Left lung (tissue), 14 donors: ENCODE measurements at places on chromosomes 3 and 15. TPM values are rescaled to one million over a fixed set of nuclear protein-coding genes. Genes with fewer than 3 reads are reported as not detected.

TEX55 gene
- not detected for total RNA-seq

PLCH1 gene
- total RNA-seq = 9.6 TPM

GLDN gene
- total RNA-seq = 58.6 TPM

PLS1 gene
- total RNA-seq = 24.1 TPM

CALML4 gene
- 10.8 TPM for total RNA-seq

AP3B2 gene
- total RNA-seq = 0.82 TPM

SLC2A2 gene
- total RNA-seq = not detected

DNA sequence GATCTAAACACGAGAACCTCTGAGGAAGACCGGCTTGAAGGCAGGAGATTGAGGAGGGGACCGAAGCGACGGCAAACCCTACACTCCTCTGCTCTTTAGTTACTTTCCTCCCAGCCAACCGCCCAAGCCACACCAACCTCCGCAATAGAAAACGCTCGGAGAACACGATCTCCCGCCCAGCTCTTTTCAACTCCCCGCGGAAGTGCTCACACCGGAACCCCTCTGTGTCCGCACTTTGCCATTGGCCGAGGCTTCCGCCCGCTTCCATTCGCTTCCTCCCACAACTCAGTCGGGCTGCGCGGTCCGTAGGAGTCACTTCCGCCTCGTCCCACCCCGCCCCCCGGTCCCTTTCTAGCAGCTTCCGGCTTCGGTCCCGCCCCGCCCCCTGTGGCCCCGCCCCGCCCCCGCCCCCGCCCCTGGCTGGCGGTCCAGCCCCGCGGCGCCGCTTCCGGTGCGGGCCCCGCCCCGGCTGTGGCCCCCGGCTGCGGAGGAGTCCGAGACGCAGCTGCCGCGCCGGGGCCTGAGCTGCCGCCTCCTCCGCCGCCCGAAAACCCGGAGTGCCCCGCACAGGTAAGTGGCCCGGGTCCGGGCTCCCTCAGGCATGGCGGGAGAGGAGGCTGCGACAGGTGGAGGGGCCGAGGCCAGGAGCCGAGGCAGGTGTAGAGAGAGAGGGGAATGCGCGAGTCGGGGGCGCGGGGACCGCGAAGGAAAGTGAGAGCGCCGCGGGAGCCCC, at the start of gene ARID3B:
Gene ARID3B, plus strand, starts transcription at position 460 of the 733 bp plus-strand sequence. CDS start 2,717 bp downstream, outside the sequence.
- DNase-seq = peak; percentile 98

DNA sequence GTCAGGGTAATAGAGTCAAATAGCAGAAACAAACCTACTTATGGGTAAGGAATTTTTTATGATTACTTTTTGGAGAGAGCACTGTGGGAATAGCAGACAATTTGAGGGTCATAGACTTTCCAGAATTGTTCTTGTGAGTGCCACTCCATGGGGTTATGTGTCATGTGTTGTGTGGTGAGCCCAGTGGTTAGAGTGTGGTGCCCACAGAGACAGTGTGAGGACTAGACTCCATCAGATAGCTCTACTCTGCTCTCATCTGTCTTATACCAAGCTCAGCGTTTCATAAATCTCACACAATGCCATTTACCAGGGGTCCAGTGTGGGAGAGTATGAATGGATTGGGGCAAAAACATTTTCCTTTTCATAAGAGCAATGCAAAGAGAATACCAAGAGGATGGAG, 188.9 kb downstream of the AGBL1 start:
- no peak for DNase-seq

DNA sequence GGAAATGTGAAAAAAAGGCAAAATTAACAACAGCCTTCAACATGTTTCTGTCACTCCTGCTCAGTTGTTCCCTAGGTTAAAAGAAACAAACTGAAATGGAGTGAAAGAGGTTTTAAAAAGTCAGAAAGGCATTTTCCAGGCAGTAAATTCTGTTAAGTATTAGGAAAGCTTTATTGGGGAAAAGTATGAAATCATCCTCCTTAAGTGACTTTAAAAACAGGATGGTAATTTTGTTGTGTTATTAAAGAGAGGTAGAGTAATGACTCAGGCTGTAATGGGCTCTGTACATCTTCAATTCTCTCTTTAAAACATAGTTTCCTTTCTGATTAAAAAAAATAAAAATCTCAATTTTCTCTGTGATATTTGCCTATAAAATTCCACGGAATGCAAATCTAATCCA, 81.1 kb downstream of the OTOL1 start:
- DNase-seq = no peak

GRCh38 chr3:16759227-16759903, 125.4 kb upstream of the PLCL2 start:
- no peak for DNase-seq

DNA sequence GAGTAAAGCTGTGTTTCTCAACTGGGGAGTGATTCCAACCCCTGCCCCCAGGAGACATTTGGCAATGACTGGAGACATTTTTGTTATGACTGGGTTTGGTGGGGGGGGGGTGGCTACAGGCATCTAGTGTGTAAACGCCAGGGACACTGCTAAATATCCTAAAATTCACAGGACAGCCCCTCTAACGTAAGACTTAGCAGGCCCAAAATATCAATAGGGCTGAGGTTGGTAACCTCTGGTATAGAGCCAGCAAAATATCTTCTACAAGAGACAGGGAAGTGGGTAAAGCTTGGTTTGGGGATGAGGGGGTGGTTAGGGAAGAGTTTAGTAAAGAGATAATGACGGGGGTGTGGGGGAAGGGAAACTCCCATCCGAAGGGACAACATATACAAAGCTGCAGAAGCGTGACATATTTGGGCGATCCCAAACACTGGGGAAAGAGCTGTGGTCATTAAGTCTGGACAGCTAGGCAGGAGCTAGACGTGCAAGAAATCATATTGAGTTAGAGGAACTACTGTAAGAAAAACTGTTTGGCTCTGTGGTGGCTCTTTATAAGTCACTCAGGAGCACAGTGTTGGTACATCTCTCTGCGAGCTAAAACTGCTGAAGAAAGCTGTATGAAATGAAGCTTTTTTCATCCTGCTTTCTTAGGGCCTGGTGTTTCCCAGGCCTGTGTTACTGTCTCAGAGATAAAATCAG, 697 bp upstream of the TRIM69 start:
- no peak for DNase-seq

DNA sequence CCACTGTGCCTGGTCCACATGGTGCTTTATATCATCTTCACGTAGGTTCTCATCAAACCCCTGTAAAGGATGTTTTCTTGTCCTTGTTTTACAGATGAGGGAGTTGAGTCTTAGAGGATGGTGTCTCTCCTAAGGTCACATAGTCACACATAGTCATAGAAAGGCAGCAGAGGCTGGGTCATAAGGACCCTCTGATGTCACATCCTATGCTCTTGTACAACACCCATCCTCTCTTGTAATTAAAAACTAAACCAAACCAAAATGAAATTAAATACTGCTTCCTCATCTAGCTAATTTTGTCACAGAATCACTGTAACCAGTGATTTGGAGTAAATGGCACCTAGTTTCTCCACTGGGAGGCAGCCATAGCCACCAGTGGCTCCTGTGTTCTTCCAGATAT, 21.8 kb upstream of the ATP1B3 start:
- DNase-seq = no peak

DNA sequence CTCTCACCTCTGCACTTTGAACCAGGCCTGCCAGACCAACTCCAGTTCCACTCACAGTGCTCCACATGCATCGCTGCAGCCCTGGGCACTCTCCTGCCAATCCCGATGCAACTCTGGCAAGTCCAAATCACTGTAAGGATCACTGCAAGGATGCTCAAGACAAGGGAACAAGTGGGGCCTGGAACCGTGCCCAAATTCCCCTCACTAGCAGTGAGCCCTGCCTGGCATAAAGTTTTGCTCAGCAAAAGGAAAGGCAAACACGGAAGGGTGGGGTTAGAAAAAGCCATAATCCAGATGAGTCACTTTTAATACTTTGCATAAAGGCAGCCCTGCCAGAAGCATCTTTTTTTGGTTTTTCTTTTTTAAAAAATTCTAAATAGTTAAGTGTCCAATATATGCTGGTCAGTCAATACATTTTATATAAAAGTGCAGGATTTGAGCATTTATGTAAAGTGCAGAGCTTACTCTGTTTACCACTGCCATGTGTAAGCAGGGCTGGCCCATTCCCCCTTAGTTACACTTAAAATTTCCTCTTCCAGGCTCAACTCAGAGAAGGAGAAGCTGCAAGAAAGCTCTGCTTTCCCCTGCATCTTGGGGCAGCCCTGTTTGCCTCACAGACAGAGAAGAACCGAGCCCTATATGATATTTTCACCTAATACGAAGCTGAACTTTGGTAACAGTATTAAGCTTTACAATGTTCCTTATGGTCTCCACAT, 102.2 kb downstream of the CD47 start:
- peak; percentile 81 for DNase-seq

DNA sequence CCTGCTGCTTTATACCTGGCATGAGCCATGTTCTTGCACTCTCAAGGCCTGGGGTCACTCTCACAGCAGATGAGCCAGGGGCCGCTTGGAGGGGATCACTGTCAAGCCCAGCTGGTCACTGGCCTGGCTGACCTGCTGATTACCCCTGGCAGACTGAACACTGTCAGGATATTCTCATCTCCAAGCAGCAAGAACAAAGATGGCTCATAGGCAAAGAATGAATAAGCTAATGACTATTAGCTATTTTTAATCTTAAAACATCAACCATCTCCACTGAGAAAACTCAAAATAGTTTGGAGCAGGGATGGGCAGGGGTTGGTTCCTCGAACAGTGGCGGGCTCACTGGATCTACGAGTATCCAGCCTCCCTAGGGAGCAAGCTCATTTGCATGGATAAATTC, 64.4 kb upstream of the ACAN start:
- no peak for DNase-seq

- no peak for DNase-seq
Observed at GRCh38 chr3:13772321-13772745, 107.5 kb downstream of the WNT7A start.

DNA sequence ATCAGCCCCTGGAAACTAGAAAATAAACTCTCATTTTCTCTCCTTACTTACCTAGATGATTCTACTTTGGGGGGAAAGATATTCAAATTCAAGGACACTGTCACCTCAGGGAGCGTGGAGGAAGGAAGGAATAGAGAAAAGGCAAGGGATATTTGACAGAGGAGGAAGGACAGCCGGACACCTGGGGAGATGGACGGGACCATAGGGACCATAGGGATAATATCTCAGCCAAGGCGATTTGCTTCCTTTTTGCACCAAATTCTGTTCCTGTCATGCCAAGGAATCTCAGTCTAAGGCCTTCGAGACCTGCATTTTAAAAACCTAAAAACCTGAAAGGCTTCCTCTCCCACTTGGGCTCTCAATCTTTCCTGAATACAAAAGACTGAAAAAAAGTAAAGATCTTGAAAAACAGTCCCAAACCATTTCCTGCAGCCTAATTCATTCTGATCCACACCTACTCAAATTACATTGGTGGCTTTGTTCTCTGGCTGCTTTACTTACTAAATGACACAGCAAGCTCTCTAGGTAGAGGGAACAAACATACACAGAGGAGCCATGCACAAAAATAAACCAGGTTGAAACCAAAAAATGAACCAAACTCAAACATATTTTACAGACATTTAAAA, 73.9 kb upstream of the SLC24A5 start:
- no peak for DNase-seq

DNA sequence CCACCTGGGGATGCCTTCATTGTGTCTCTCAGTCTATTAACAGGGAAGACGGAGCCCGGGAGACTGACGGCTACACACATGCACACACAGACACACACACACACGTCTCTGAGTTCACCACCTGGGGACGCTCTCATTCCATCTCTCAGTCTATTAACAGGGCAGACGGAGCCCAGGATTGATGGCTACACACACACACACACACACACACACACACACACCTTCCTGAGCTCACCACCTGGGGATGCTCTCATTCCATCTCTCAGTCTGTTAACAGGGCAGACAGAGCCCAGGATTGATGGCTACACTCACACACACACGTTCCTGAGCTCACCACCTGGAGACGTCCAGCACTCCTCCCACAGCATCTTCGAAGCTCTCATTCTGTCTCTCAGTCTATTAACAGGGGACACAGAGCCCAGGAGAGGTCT, 143.9 kb downstream of the OR4M2 start:
- no peak for DNase-seq

- DNase-seq = no peak
Observed at GRCh38 chr3:137766041-137766875, 2.1 kb downstream of the SOX14 start.

- no peak for DNase-seq
Observed at GRCh38 chr3:150319900-150320299, 88.2 kb upstream of the TSC22D2 start.

DNA sequence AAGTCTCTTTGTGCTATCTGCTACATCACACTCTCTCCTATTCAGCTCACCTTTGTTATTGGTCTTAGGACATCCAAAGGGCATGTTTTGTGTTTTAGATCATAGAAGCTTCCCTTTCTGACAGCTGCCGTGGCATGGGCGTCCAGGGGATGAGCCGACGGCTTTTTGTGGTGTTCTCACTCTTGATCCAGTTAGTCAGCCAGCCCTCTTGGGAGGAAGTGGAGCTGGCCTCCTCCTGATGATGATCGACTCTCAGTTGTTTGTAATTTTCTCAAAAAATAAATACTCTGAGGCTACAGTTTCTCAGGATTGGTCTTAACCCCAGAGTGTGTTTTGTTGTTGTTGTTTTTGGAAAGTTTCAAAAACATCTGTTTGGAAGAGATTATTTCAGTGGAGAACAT, 34.4 kb downstream of the BOC start:
- DNase-seq = peak; percentile 30

- DNase-seq = no peak
Observed at GRCh38 chr3:34248352-34248751, 449.9 kb downstream of the PDCD6IP start.

DNA sequence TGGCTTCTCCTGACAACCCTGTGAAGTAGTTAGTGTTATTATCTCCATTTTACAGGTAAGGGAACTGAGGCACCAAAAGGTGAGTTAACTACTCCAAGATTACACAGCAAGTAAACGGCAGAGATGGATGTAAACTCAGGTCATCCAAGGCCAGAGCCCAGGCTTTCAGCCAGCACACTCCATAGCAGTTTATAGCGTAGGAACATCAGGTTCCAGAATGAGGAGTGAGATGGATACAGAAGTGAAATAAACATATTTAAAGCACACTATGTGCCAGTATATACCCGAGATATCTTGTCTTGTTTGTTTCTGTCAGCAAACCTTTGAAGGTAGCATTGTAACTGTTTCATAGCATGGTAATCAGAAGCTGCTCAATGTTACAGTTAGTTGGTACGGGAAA, 279.0 kb downstream of the OXSM start:
- no peak for DNase-seq

DNA sequence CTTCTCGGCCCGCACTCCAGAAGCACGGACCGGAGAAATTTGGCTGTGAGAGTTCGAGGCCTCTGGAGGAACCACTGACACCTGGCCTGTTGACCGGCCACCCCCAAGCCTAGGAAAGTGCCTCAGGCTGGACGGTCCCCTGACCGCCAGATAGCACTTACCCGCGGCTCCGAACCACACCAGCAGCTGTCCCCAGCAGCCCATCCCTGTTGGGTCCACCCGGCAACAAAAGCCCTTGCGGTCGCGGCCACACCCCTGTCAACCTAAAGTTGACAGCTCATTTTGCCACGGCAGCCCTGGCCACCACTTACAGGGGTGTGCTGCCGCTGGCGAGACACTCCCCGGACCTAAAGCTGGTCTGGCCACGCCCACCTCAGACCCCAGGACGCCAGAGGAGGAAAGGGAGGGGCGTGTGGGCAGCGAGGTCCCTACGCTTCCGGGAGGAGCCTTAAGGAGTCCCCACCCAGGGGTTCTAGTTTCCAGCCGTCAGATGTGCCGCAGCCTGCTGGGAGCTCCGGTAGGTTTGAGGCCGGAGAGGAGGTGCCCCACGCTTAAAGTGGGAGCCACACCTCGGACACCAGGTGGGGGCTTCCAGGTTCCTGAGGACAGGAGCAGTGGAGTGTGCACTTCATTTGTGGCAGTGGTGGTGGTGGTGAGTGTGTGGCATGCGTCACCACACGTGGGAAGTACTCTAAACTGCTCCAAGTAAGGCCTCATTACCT, at the start of gene LTK:
Gene LTK, minus strand, starts transcription at position 322 of the 722 bp plus-strand sequence. Its CDS starts 118 bp downstream, at position 204.
- peak; percentile 64 for DNase-seq
